ENCODE measurements at places on chromosomes 1 and 21. TPM values are rescaled to one million over a fixed set of nuclear protein-coding genes. Genes with fewer than 3 reads are reported as not detected.

- DNase-seq: no peak
Observed at GRCh38 chr21:16264319-16264718, 534.5 kb downstream of the USP25 start.

GRCh38 chr21:26739189-26739588 is 106.0 kb downstream of the ADAMTS1 start:
- DNase-seq: no peak

Gene ARHGEF10L
- 0.65 TPM for total RNA-seq

- DNase-seq: no peak
Observed at GRCh38 chr21:40146216-40146837, 279.1 kb downstream of the PCP4 start.

- DNase-seq: peak; percentile 51
Observed at GRCh38 chr1:21673277-21673780, 4.2 kb upstream of the RAP1GAP start.

DNA sequence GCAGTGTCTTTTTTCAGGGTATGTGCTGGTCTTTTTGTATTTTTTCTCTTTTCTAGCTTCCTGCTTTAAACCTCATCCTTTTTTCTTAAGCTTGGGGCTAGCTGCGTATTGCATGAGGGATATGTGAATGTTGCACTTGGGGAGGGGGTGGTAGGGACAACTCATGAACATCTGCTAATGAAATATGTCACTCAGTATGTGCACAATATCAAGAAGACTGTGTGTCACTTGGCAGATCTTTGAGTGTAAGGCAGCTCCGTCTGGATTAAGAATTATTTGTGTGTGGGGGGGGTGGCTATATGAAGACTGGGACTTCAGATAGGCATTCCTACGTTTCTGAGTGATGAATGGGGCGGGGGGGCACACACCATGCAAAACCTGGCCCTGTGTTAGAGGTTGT is 170.4 kb upstream of the CACNA1E start:
- no peak for DNase-seq

GRCh38 chr1:232598837-232599177 is 31.1 kb downstream of the SIPA1L2 start:
- DNase-seq: no peak

DNA sequence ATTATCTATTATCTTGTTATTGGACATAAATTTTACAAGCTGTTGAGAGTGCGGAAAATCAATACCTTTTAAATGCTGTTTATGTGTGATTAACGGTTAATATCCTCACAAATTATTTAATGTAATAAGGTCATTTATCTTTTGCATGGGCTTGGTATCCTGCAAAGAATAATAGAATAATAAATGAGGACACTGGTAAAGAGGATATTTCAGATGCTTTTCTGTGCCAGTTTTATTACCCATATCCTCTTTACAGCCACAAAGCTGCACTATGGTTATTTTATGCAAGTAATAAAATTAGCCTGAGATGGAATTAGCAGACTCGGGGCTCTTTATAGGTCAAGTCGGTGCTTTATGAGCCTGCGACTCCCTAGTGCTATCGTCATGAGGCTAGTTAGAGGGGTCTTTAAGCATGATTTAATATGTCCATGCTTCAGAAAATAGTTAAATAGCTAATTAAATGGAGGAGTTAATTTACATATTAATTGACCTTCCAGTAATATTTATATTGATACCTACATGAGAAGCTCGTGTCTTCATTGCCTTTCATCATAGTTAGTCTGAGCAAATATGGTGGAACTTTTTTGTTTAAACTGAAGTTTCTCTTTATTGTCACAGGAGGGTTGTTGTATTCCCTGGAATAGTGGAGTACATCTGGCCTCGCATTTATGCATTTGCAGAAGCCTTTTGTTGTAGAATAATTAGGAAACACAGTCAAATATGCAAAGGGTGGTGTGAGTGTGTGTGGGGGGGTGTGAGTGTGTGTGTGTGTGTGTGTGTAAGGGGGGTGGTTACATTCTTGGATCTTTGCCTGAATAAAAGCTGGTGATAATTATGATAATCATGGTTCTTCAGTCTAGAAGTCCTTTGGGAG is 120.3 kb downstream of the ATG4C start:
- DNase-seq: no peak

Gene PRKCZ
- 29.8 TPM for total RNA-seq

DNA sequence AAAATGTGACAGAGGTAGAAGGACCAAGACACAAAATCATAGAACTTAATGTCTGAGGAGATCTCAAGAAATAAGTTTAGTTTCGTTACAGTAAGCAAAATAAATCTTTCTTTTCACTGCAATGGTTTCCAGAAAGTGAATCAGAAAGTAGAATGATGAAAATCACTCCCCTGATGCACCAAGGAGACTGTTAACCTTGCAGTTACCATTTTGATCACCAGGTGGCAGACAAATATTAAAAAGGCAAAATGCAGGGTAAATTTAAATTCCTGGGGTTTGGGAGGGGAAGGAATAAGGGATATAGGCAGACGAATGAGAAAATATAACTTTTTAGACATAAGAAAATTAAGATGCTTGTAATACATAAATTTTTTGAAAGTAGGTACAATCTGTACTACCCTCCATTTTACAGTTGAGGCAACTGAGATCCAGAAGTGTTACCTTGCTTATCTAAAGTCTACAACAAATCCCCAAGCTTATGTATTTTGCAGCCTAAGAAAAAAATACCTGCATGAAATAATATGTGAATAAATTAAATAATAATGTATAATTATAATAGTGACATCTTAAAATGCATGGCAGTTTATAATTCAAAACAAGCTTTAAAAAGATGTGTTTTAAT is 253.2 kb downstream of the CRB1 start:
- DNase-seq: peak; percentile 41

Gene B3GALT2
- total RNA-seq: 3.7 TPM

DNA sequence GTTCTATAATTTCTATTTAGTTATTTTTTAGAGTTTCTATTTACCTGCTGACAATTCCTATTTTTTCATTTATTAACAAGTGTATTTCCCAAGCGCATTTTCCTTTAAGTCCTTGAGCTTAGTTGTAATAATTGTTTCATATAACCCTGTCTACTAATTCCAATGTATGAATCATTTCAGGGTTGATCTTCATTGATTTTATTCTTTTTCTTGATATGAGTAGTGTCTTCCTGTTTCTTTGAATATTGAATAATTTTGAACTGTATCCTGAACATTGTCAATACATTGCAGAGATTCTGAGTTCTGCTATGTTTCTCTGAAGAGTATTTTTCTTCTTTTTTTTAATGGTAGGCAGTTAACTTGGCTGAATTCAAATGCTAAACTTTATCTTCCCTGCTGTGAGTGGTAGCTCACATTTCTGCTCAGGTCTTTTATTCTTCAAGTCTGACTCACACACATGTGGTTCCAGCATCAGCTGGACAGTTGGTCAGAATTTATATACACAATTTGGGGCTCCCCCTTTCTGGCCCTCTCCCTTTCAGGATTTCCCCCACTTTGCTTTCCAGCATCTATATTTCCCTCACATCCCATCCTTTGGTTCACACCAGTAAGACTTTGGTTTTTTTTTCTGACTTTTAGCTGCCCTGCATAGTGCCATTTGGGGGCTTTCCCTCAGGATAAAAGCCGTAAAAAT is 54.4 kb upstream of the WDR26 start:
- no peak for DNase-seq

- DNase-seq: no peak
Observed at GRCh38 chr1:9652379-9653209, 1.1 kb downstream of the PIK3CD start.

DNA sequence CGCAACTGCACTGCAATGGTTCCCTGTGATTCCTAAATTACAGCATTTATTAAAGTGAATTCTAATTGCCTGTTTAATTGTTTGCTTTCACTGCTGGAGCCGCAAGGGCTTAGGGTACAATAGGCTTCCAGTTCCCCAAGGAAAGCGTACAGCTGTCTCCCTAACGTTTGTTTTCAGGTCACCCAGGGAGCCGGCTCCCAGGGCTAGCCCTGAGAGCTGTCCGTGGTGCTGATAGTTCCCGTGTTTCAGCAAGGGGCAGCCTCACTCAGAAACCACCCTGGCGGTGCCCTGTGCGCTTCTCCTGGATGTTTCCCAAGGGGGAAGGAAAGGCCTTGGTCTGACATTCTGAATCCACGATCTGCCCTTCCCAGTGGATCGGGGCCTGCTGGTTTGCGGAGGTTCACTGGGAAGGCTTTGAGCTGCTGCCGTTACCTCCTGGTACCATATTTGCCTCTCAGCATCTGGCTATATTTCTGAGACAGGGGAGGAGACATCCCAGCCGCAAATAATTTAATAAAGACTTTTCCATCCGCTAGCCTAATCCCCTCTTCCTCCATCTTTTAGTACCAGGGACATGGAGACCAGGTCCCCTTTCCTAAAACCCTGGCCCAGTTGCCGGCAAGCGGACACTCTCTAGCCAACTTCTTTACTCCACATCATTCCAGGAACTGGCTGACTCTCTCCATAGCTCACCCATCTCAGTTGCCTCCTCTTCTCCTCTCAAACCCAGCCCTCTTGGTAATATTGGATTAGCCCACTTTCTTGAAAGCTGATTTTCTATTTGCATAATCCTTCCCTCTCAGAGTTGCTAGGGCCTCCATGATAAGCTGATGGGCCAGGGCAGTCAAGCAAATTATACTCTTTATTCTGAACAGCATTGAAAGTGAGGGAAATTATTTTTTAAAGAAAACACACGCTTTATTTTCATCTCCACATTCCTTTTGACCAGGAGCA is 149.0 kb downstream of the IGSF21 start:
- DNase-seq: peak; percentile 25

- no peak for DNase-seq
Observed at GRCh38 chr1:121418369-121419049, 233.7 kb downstream of the SRGAP2C start.

DNA sequence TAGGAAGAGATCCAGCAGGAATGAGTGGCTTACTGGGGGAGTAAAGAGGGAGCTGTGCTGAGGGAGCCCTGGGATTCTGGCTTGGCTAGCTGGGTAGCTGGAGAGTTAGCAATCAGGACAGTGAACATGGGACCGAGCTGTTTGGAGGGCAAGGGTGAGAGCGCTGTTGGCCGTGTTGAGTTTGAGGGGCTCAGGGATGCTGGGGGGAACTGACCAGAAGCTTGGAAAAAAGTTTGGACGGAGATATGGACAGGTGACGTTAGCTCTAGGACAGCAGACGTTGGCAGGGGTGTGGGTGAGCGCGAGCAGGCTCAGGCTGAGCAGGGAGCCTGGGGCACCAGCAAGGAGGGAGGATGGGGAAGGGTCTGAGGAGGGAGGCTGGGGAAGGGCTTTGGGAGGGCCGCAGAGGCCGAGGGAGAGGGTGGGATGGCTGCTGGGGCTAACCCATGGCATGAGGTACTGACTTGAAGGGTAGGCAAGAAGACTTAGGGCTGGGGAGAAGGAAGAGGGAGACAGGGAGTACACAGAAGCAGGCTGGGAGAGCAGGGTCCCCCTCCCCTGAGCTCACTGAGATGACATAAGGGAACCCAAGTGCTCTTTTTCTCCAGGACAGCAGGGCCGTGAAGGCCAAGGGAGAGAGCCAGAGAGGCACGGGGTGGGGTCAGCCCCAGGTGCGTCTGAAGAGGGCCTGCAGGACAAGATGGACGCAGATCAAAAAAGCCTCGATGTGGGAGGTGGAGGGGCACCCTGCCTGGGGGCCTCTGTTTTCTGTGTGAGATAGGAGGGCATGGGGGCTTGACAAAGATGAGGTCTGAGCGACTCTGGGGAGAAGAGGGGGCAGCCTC is 8.2 kb downstream of the SH2D2A start:
- DNase-seq: no peak

DNA sequence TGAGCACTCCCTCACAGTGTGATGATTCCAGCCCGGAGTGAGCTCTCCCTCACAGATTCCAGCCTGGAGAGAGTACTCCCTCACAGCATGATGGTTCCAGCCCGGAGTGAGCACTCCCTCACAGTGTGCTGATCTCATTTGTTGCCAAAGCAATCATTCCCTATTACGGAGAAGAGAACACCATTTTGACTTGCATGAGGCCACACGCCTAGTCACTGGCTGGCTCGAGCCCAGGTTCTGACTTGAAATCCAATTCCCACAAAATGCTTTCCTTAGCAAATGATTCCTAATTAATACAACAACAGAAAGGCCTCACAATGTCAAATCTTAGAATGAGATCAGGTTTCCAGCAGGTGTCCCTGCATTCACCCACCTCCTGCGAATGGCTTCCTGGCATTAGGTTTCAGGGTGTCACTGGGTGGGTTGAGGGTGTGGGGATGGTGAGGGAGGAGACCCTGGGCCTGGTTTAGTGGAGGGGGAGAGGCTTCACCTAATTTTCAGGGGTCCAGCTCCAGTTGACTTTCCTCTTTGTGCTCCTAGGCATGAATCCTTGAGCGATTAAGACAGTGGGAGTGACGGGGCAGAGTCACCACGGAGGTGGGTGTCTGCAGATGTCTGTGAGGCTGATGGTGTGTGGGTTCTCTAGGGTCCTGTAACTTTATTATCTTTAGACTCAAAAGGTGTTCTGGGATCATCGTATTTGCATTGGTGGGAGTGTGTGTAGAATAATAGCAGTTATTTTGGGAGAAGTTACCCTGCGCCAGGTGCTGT is 158.5 kb downstream of the KCNJ6 start:
- no peak for DNase-seq

Gene RGS4
- total RNA-seq: 2.8 TPM

DNA sequence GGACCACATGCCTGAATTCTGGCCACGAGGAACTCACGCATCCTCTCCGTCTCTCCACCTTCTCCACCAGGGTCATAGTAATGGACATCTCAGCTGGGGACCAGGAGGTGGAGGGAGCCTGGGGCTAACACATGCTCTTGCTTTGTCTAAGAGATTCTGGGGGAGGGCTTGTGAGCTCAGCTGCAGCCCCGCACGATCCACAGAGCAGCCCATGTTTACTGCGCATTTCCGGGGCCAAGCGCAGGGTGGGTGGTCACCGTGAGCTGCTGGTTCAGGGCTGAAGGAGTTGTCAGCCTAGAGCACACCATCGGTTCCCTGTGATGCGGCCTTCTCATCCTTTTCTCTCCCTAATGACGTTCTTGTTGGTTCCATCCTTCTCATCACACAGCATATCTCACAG is 7.5 kb upstream of the TFF2 start:
- no peak for DNase-seq

Gene ADAM15
- 82.5 TPM for total RNA-seq

Gene HTR6
- not detected for total RNA-seq

- DNase-seq: no peak
Observed at GRCh38 chr21:26470351-26471098, 102.6 kb downstream of the CYYR1 start.

Gene CDKN2C
- 17.1 TPM for total RNA-seq

GRCh38 chr1:156894001-156894400 is 483 bp downstream of the PEAR1 start:
- DNase-seq: peak; percentile 31

Gene RIPK4
- total RNA-seq: under 0.01 TPM

- no peak for DNase-seq
Observed at GRCh38 chr1:53440633-53441032, 18.6 kb upstream of the DMRTB1 start.

Gene WDR26
- total RNA-seq: 61.7 TPM

DNA sequence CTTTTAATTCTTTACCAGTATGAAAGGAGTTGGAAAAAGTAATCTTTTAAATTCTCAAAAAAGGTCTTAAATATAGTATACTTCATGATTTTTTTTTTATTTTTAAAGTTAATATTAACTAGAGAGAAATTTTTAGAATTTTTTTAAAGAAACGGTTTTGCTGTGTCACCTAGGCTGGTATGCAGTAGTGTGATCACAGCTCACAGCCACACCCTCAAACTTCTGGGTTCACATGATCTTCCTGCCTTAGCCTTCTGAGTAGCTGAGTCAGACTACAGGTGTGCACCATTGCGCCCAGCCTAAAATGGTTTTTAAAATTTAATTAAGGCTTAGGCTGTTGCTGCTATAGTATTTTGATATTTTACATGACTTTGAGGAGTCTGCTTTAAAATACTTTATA is 52.4 kb downstream of the TLCD4 start:
- DNase-seq: no peak

Data from lung microvascular endothelial cell (primary cell).